ENCODE measurements at places on chromosomes 2 and 18.

DNA sequence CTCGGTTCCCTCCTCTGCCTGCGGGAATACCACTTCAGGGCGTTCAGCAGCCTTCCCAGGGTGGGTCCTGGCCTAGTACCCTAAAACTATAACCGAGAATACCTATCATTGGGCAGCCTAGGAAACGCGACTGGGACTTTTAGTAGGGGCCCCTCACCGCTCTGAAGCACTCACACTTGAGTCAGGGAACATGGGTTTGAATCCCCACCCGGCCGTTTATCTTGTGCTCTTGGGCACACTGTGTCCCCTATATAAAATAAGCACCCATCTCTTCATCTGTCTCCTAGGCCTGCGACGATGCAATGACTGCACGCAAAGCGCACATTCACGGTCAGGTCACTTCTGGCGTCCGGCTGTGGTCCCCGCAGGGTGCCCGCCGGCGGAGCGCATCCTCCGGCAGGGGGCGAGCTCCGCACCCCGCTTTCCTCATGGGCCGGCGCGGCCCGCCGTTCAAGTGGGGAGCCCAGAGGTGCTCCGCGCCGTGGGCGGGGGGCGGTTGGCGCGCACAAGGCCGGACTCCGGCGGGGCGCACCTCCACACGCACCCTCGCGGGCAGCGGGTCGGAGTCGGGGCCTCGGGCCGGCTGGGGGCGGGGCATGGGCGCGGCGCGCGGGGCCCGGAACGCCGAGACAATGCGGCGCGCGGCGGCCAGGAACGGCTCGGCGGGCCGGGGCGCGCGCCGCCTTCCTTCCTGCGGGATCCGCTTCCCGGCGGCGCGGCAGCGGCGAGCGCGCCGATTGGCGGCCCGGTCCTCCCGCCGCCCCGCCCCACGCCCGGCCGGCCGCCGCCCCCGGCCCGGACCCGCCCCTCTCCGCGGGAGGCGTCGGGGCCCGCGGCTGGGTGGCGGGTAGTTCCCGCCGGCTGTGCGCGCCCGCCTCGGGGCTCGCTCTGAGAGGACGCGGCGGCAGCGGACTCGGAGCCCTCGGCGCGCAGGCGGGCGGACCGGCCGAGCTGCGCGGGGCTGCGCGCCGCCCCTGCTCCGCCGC, at the start of gene ASAP2:
Gene ASAP2, plus strand, starts transcription at position 850 of the 986 bp plus-strand sequence. CDS start 293 bp downstream, outside the sequence.
- no peak for DNase-seq

DNA sequence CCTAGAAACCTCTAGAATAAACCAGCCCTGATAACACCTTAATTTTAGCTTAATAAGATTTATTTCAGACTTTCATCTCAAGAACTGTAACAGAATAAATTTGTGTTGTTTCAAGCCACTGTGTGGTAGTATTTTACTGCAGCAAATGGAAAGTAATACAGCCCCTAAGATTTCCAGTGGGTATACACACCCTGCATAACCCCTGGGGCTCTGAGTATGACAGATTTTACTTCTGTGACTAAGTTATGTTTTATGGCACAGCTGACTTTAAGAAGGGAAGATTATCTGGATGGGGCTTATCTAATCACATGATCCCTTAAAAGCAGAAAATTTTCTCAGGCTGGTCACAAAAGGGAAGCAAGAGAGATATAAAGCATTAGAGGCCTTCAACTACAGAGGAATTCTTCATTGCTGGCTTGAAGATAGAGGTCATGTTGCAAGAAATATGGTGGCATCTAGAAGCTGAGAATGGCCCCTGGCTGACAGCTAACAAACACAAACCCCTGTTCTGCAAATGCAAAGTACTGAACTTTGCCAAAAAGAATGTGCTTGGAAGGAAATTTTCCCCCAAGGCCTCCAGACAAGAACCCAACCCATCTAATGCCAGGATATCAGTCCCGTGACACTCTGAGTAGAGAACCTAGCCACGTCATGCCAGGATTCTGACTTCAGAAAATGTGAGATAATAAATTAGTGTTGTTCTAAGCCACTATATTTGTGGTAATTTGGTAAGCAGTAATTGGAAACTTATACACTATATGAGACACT, 67.8 kb upstream of the SLC9A2 start:
- DNase-seq: no peak

GRCh38 chr2:225276207-225276606, 123.3 kb upstream of the NYAP2 start:
- DNase-seq: no peak

DNA sequence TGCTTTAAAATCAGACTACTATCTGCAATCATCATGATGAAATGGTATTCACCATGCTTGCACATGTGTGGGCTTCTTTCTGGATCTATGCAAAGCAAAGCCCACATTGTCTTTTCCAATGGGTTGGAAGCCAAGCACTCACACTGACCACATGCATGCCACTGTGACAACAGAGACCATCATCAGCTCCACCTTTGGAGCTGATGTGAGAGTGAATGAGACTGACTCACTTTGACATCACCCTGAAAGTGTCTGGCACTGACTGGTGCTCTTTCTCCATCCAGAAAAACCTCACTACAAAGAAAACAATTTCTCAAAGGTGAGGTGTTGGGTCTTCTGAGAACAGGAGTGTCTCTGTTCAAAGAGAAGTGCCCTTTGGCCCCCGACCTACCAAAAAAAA, 4.7 kb downstream of the MYO5B start:
- no peak for DNase-seq

DNA sequence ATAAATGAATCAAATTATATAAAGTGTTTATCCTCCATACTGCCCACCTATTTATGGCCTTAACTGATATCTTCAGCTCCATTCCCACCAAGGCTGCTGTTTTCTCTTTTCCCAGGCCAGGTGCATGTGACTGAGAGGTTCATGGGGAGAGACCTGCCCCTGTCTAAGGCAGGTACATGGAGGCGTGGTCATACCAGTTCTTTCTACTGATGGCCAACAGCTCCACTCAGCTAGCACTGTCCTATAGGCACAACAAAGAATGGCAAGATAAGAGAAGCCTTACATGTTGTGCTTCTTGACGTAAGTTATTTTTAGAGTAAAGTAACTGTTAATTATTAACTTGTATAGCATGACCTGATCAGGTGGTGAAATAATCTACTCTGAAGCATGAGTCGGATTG, 16.8 kb downstream of the AKAIN1 start:
- DNase-seq: no peak

Measured in vagina (tissue), 2 donors.